ENCODE measurements at places on chromosomes 5 and 9. TPM values are rescaled to one million over a fixed set of nuclear protein-coding genes. Genes with fewer than 3 reads are reported as not detected.

GRCh38 chr9:80501635-80502034, 929.9 kb downstream of the TLE4 start:
- no peak for DNase-seq

DNA sequence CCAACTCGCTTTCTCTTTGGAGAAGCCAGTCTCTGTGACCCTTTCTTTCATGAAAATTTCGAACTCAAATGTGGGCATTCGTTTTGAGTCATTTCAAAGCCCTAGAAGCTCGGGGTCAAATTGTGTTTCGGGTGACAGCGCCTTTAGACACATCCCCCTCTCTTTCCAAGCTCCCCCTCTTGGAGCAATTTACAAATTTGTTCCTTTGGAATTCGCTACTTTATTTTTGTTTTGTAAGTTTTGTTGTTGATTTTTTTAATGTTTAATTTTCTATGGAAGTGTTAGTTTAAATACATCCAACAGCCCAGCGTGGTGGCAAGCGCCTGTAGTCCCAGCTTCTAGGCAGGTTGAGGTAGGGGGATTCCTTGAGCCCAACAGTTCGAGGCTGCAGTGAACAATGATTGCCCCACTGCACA, 4.6 kb upstream of the BARX1 start:
- no peak for DNase-seq

GRCh38 chr5:11234501-11234911, 473.5 kb upstream of the DAP start:
- peak; percentile 4 for DNase-seq

IFNA2 gene
- total RNA-seq, result not detected

SPAG8 gene
- 20.6 TPM for total RNA-seq

DNA sequence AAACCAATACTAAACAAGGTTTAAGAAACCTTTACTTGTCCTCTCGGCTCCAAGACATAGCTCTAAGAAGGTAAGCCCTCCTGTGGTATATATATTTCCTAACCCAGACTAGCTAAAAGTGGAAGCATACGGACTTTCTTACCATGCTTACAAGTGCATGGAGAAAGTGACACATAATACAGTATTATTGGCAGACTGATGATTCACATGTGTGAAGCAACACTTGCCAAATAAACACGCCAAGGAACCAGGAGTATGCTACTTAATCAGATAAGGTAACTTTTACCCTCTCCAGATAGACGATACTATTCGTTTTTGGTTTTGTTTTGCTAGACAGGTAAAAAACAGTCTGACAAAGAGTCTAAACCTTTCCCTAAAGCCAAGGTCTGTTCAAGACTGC, 264.1 kb downstream of the MLLT3 start:
- DNase-seq, result no peak

SLC6A18 gene
- not detected for total RNA-seq

DNA sequence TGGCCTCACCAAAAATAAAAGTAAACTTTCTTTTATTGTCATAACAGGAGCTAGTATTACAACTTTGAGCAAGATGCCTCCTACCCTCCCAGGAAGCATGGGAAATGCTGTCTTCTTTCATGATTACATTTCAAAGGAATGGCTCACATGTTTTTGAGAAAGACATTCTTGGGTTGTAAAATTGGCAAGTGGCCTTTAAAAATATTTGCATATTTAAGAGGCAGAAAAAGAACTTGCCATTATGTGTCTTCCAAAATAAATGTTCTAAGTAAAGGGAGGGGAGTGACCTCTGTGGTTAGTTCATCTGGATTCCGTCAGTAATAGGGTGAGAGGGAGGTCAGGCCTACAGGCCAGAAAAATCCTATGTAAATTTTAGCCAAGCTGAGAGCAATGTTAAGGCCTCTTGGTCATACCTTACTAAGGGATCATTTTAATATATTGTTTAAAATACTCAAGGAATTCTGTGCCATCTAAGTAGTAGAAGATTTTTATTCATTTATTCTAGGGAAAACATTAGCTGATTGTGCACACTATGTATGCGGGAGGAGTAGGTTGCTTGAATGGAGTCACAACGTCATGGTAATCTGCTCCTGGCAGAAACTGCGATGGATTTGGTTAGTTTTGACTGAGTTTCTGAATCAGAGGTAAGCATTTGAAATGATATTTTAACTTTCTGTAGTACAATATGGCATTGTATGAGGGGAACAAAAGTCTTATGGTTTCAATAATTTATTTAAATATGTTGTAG, 1485.7 kb upstream of the CDH9 start:
- DNase-seq, result peak; percentile 4

FGF1 gene
- total RNA-seq, result 0.98 TPM

GRCh38 chr9:15423231-15423985, 732 bp downstream of the SNAPC3 start:
- peak; percentile 76 for DNase-seq

NUP155 gene
- total RNA-seq, result 19.1 TPM

- peak; percentile 85 for DNase-seq
These were observed 194.4 kb downstream of the RGS3 start for GRCh38 chr9:113657765-113658544.

DNA sequence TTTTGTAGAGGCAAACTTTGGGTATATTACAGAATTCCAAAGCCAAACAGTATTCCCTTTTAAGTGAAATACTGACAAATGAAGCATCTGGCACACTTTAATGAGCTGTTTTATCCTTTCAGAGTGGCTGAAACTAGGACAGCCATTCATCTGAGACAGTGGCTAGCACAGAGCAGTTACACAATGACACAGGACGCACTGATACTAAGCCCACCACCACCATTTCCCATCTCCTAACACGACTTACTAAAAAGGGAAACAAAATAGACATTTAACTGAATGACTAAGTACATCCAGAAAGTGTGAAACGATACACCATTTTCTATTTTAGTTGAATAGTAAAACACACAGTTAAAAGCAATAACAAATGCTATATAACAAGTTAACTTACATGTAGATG, 120.4 kb upstream of the RETREG1 start:
- DNase-seq, result no peak

ADGRD2 gene
- total RNA-seq, result not detected

PAPPA gene
- 6.7 TPM for total RNA-seq

All from lung (tissue), 17 donors.